ENCODE measurements at places on chromosomes 12 and 14.

DNA sequence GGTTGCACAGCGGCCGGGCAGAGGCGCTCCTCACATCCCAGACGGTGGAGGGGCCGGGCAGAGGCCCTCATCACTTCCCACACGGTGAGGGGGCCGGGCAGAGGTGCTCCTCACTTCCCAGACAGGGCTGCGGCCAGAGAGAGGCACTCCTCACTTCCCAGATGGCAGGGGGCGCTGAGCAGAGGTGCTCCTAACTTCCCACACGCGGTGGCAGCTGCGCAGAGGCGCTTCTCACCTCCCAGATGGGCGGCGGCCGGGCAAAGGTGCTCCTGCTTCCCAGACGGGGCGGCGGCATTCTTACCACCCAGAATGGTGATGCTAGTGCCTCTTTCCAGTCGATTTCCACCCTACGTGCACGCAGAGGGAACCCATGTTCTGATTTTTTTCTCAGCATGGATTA, 304.4 kb downstream of the RGS6 start:
- DNase-seq, result no peak

GRCh38 chr12:57845478-57846284, 848 bp downstream of the CTDSP2 start:
- DNase-seq, result peak; percentile 79

DNA sequence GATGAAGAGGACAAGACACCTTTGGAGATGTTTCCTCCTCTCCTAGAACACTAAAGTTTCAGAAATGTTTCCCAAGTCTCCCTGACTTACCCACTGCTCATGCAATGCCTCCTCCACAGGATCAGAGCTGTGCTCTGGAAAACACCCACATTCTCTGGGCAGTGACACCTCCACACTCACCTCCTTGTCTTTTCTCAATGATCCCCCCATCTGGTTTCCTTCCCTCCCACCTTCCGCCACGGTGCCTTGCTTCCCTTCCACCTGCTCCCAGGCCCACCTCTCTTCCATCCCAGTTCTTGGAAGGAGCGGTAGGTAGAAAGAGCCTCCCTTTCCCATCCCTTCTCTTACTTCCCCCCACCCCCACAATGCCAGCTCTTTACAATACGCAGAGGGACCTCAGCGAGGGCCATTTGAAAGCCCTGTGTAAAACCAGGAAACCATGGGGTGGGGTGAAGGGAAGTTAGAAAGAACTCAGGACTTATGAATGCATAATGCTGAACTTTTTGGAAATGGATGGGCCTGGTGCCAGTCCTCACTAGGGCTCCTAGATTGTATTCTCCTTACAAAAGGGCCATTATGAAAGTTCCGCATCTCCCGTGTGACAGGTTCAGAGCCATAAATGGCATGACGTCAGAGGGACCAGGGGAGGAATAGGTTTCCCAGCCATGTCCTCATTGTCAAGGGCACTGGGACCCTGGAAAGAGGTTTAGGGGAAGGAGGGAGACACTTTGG, 12.8 kb downstream of the FBLN5 start:
- no peak for DNase-seq

- DNase-seq, result no peak
Measured at GRCh38 chr14:50541159-50541567, 8.8 kb upstream of the MAP4K5 start.

DNA sequence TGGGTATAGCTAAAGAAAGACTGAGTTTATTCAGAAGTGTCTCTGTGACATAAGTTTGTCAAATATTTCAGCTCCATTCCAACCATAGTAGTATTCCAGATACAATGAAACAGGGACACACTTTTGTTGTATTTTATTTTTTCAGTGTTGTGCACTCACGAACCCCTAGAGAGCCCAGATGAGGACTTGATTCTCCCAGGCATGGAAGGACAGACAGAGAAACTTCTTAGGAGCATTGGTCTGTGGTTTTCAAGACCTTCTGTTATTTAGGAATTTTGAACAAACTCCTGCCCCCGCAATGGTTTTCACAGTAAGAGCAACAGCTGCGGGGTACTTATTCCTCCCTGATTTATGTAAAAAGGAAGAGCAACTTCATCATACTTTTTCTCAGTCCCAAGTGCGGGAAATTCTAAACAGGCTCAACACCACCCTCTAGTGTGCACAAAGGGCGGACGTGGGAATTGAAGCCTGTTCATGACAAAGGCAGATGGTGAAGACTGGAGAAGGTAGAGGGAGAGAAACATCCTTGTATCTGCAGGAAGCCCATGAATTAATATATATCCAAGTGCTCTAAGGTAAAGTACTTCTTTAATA, 147.6 kb downstream of the PAH start:
- DNase-seq, result peak; percentile 54

- DNase-seq, result no peak
Measured at GRCh38 chr14:68897559-68898155, 81.4 kb downstream of the ACTN1 start.

- DNase-seq, result peak; percentile 52
Measured at GRCh38 chr14:100239211-100239839, 381 bp downstream of the YY1 start.

DNA sequence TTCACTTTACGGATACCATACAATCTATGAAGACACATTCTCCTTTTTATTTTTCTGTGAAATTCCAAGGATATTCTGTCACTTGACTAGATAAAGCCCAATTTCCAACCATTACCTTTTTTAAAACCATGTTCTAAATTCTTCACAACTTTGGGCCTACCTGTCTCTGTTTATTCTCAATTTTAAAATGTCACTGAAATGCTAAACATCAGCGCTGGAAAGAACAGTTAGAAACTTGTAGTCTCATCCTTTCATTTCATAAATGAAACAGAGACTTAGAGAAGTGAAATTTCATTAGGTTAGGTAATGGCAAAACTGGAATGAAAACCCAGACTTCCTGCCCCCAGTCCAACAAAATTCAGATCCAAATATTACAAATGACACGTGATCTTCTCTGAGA, 396.2 kb downstream of the CCDC91 start:
- DNase-seq, result no peak

GRCh38 chr14:39483682-39484081, 51.4 kb upstream of the FBXO33 start:
- DNase-seq, result no peak

GRCh38 chr12:127459166-127459565, 807.8 kb upstream of the TMEM132C start:
- no peak for DNase-seq

- DNase-seq, result no peak
Measured at GRCh38 chr14:90842726-90843125, 26.5 kb upstream of the TTC7B start.

DNA sequence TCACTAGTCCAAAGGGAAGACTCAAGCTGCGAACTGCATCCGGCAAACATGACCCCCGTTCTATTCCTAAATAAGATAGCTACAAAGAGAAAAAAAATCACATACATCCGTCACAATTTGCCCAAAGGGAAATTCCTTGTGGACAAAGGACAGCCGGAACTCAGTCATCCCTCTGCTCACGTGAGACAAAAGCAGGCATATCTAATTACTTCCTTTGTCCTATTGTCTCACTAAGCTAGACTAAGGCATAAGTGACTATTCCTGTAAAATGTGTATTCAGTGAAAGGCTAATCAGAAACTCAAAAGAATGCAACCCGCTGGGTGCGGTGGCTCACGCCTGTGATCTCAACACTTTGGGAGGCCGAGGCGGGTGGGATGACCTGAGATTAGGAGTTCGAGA, 27.2 kb upstream of the NINJ2 start:
- no peak for DNase-seq

DNA sequence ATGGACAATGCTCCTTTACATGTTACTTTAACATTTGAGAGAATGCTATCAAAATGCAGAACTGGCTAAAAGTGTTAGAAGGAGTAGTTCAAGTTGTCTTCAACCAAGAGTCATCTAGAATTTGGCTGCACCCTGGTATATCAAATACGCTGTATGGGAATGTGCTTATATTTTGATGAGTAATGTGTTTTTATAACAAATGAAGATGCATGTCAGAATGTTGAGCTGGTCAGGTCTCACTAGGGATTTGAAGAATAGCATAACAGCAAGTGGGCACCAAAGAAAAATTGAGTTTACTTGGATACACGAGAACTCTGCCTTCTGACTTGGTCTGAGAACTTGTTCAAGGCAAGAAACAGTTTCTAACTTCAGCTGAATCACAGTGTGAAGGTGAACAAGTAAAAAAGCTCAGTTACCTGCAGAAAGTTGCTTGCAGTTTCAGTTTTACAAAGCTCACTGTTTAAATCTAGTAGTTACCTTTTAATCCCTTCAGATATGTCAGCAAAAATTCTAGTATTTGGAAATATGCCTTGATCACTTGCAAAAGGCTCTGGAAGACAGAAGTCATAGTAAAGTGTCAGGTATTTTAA, 82.3 kb downstream of the PDE3A start:
- DNase-seq, result no peak

GRCh38 chr14:102878970-102879460, 43.4 kb upstream of the AMN start:
- DNase-seq, result no peak

- no peak for DNase-seq
Measured at GRCh38 chr14:30651937-30652336, 29.8 kb downstream of the SCFD1 start.

DNA sequence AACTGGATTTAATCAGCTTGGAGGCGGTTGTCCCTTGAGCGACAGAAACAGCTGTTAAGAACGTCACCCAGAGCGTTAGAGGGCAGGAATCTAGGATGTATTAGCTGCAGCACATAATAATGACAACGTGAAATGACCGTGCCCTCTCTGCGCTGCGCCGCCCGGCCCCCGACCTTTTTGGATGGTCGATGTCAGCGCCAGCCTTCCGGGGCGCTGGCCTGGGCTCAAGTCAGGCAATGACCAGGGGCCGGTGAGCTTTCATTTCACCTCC, 427 bp upstream of the TMEM120B start:
- peak; percentile 47 for DNase-seq

- no peak for DNase-seq
Measured at GRCh38 chr12:73057428-73057827, 785.3 kb downstream of the TRHDE start.

GRCh38 chr14:100224229-100224866, 14.6 kb upstream of the YY1 start:
- no peak for DNase-seq

- DNase-seq, result no peak
Measured at GRCh38 chr12:132535019-132535418, 45.1 kb downstream of the FBRSL1 start.

GRCh38 chr12:123264642-123265041, 7.0 kb downstream of the CDK2AP1 start:
- DNase-seq, result no peak

DNA sequence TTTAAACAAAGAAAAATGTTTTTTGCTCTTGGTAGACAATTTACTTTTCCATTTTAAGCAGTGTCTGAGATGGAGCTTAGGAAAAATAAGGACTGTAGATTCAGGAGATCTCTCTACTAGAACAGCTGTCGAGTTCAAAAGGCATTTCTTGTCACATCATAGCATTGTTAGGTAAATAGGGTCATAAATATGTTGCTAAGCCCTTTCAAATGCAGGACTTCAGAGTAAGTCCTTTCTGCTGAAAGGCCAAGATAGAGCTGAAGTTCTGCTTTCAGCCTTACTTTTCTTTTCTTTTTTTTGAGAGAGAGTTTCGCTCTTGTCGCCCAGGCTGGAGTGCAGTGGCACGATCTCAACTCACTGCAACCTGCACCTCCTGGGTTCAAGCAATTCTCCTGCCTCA, 98.2 kb downstream of the SYNE2 start:
- DNase-seq, result no peak

DNA sequence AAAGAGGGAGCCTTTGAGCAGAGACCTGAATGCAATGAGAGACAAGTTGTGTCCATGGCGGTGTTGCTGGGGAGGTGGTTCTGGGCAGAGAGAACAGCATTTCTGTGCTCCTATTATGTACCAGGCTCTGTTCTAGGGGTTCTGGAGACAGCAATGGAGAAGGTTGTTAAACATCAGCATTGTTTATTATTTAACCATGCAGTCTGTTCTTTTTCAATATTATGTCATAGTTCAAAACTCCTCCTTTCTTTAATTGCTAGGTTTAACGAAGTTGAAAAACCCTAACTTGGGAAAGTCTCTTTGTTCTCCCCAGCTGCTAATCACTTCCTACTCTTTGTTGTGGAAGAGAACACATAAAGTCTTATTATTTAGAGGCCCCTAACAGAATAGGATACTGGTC, 279.3 kb downstream of the RAD51B start:
- no peak for DNase-seq

DNA sequence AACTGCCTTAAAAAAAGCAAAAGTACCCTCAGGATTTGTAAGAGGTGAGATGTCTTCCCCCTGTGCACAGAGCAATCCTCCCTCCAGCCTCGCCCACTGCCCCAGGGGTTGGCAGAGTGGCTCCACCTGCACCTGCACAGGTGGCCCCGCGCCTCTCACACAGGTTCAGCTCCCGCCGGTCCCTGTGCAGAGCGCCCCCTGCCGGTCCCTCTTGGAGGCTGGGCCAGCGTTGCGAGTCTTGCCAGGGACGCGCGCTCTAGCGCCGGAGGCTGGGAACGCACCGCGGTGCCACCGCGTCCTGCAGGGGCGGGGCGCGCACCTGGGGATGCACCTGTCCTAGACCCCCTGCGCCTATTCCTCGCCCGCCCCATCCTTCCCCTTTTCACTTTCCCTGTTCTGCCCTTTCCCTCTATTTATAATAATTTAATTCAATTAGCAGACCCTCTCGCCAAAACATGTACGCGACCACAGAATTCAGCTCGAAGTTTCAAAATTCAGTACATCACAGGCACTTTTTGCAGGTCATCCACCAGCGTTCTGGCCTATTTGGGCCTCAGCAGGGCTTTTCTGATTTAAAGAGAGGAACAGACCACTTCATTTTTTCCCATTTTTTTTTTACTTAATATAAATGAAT, 618.6 kb downstream of the AACS start:
- DNase-seq, result peak; percentile 90

DNA sequence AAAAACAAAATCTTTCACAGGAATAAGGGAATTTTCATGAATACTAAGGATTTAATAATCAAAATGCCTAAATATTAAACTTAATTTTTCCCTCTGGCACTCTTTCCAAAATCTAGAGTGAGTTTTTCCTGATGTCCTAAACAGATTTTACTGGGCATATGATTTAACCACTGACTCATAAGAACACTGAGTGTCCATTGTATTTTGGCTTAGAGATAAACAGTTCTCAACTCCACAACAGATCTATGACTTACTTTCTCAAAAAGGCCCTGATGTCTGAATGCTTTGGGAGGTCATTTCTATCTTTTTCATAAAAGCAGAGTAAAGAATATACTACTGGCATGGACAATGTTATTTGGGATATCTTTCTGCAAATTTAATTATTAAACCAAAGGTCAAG, 15.0 kb downstream of the TMBIM4 start:
- DNase-seq, result no peak

- peak; percentile 51 for DNase-seq
Measured at GRCh38 chr12:4421590-4422031, 24.0 kb downstream of the FGF6 start.

- DNase-seq, result no peak
Measured at GRCh38 chr12:43914923-43915468, 79.1 kb downstream of the TMEM117 start.

- DNase-seq, result no peak
Measured at GRCh38 chr14:52692248-52692962, 3.0 kb downstream of the ERO1A start.

GRCh38 chr12:78261901-78262300, 431.2 kb downstream of the NAV3 start:
- DNase-seq, result no peak

GRCh38 chr12:21583587-21583986, 21.1 kb downstream of the GYS2 start:
- no peak for DNase-seq

Data from nephron progenitor cell (in vitro differentiated cells).